ENCODE measurements at places on chromosomes 1 and 21. TPM values are rescaled to one million over a fixed set of nuclear protein-coding genes. Genes with fewer than 3 reads are reported as not detected.

VWA5B1 gene
- not detected for total RNA-seq

CLEC20A gene
- total RNA-seq: not detected

DNA sequence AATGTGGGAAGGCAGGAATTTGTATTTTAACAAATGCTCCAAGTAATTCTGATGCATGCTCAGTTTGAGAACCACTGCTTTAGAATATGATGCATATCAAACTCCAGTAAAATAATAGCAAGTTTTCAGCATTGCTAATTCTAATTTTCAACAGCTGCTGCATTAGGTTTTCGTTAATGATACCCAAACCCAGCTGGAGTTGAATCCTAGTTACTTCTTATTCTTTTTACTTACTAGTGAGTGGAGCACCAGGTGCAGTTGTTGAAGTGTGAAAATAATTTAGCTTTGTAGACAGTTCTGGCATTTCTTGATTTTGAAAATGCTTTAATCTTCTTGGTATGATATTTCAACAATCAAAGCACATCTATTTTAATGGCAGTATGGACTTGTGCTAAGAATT is 138.5 kb downstream of the HS2ST1 start:
- H3K27me3 ChIP-seq: no peaks in the 10 kb centered on the region
- H3K27ac ChIP-seq: no peak overlapping the region
- H3K4me3 ChIP-seq: no peak overlapping the region
- H3K4me1 ChIP-seq: peaks cover 20% of the 10 kb centered on the region

GRCh38 chr1:76940571-76941335 is 73.5 kb downstream of the ST6GALNAC5 start:
- no peak overlapping the region for H3K4me3 ChIP-seq
- H3K27ac ChIP-seq: no peak overlapping the region
- H3K4me1 ChIP-seq: no peaks in the 10 kb centered on the region
- no peaks in the 10 kb centered on the region for H3K36me3 ChIP-seq
- H3K27me3 ChIP-seq: peaks cover 11% of the 10 kb centered on the region

GRCh38 chr1:160705742-160706141 is 5.9 kb downstream of the CD48 start:
- H3K27me3 ChIP-seq: no peaks in the 10 kb centered on the region
- H3K4me1 ChIP-seq: peaks cover 56% of the 10 kb centered on the region

C1orf226 gene
- 0.16 TPM for total RNA-seq

IKBKE gene
- 17.2 TPM for total RNA-seq

LIX1L gene
- 49.4 TPM for total RNA-seq

GRCh38 chr1:67683766-67684525 is 1.1 kb upstream of the GADD45A start:
- peak overlapping the region; percentile 88 for H3K27ac ChIP-seq
- H3K27me3 ChIP-seq: no peaks in the 10 kb centered on the region
- peaks cover 48% of the 10 kb centered on the region for H3K4me1 ChIP-seq
- H3K36me3 ChIP-seq: peaks cover 23% of the 10 kb centered on the region

DNA sequence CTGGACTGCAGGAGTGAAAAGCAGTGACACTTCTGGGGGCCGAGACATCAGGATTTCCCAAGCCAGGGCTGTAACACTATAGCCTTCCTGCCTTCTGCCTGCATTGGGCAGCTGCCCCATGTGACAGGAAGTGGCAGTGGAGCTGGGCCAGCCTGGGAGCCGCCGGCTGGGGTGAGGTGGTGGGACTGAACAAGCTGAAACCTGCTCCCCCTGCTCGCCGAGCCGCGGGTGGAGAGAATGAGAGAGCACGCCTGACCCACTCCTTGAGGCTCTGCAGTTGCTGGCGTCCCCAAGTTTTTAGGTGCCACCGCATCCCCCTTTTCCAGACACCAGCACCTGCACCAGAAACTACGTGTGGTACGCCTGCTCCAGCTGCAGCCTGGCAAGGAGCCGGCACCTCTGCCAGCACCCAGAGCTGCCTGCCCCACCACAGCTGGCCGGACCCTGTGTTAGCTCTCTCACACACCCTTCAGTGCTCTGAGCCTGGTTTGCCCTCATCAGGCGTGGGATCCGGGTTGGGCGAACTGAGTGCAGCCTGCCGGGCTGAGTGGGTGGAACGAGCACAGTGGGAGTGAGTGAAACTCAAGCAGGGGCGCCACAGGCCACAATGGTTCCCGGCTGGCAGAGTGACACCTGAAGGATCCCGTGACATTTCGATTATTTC is 119.4 kb downstream of the AKT3 start:
- no peak for DNase-seq
- H3K27me3 ChIP-seq: no peaks in the 10 kb centered on the region
- no peak overlapping the region for H3K27ac ChIP-seq

DNA sequence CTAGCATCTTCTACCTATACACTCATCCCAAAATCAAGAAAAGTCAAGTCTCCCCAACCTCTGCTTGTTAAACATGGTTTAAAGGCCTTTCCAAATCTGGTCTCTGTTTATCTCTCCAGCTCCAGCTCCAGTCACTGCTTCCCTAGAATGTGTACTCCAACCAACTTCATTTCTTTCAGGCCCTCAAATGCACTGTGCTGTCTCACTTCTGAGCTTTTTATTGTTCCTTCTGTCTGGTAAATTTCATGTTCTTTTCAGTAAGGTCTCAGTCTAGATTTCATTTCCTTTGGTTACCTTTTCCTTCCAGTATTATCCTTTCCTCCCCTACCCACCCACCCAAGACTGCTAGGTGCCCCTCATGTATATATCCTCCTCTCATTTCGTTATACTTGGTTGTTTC is 3.7 kb downstream of the COL24A1 start:
- DNase-seq: no peak
- no peaks in the 10 kb centered on the region for H3K36me3 ChIP-seq
- no peak overlapping the region for H3K4me3 ChIP-seq
- no peak overlapping the region for H3K27ac ChIP-seq
- peaks cover 10% of the 10 kb centered on the region for H3K4me1 ChIP-seq
- peaks cover 37% of the 10 kb centered on the region for H3K27me3 ChIP-seq

RPE65 gene
- total RNA-seq: not detected

DNA sequence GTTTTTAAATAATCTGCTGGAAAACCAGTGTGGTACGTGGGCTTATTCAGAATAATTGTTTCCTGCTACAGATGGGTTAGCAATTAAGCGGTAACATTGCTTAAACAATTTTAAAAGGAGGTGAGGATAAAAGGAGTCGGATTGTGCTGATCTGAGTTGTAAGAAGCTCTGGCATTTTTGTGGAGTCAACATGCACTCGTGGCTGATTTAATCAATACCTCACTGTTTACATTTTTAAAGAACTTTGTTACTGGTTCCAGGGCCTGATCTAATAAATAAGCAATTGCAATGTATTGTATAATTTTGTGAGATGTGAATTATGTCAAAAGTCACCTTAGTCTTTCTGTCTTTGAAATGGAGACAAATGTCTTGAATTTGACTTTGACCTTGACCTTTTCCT is 474.0 kb downstream of the SETD4 start:
- no peaks in the 10 kb centered on the region for H3K36me3 ChIP-seq
- no peak overlapping the region for H3K4me3 ChIP-seq
- peaks cover 14% of the 10 kb centered on the region for H3K27me3 ChIP-seq
- peaks cover 15% of the 10 kb centered on the region for H3K4me1 ChIP-seq
- DNase-seq: no peak

AGT gene
- total RNA-seq: not detected

SZRD1 gene
- total RNA-seq: 184 TPM

GRCh38 chr21:45724345-45724961 is 80.9 kb downstream of the PCBP3 start:
- H3K4me3 ChIP-seq: no peak overlapping the region
- peaks cover 17% of the 10 kb centered on the region for H3K4me1 ChIP-seq
- no peak for DNase-seq
- peak overlapping the region; percentile 74 for H3K27ac ChIP-seq
- no peaks in the 10 kb centered on the region for H3K36me3 ChIP-seq

COL11A1 gene
- not detected for total RNA-seq

DNA sequence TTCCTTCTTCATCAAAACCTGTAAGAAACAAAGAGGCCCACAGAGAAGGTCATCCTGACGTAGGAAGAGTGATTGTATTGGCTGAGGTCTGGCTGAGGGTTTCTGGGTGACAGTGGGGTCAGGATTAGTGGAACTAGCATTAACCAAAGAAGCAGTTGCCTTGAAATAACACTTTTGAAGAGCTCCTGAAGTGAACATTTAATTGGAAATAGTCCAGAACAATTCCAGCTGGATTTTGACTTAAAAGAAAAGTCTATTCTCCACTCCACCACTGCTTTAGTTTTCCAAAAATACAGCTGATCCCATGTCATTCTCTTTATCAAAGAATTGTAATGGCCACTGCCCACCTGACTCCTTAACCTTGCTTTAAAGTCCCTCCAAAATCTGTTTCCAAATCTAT is 27.7 kb downstream of the CASQ2 start:
- no peaks in the 10 kb centered on the region for H3K4me1 ChIP-seq
- H3K27me3 ChIP-seq: peaks cover 9% of the 10 kb centered on the region
- DNase-seq: no peak
- H3K27ac ChIP-seq: no peak overlapping the region

DNA sequence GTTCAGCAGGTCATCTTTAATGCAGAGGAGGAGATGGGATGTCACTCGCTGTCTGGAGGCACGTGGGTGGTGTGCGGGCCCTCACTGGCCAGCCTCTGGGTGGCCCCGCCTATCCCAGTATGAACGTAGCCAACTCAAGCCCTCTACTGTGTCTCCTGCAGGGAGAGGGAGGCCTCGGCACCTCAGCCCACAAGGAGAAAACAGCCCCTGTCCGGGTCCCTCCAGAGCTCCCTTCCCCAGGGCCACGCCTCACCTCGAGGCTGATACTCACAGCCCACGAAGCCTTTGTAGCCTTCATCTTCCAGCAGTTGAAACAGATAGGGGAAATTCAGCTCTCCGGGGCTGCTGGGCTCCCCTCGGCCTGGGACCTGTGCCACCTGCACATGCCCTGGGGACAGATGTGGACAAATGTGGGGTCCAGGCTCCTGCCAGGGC is 2.6 kb downstream of the HYI start:
- peaks cover 17% of the 10 kb centered on the region for H3K4me1 ChIP-seq
- peaks cover 16% of the 10 kb centered on the region for H3K36me3 ChIP-seq
- H3K27ac ChIP-seq: no peak overlapping the region
- no peak for DNase-seq

- no peak overlapping the region for H3K27ac ChIP-seq
- DNase-seq: no peak
- peaks cover 12% of the 10 kb centered on the region for H3K4me1 ChIP-seq
- no peaks in the 10 kb centered on the region for H3K36me3 ChIP-seq
- no peaks in the 10 kb centered on the region for H3K27me3 ChIP-seq
- no peak overlapping the region for H3K4me3 ChIP-seq
Observed at GRCh38 chr1:214404571-214405213, 123.7 kb downstream of the SMYD2 start.

- no peaks in the 10 kb centered on the region for H3K36me3 ChIP-seq
- H3K27ac ChIP-seq: no peak overlapping the region
- H3K4me3 ChIP-seq: no peak overlapping the region
- DNase-seq: no peak
- H3K4me1 ChIP-seq: peaks cover 38% of the 10 kb centered on the region
Observed at GRCh38 chr21:35057428-35057827, 8.3 kb upstream of the RUNX1 start.

IGSF9 gene
- total RNA-seq: 0.07 TPM

- no peak overlapping the region for H3K27ac ChIP-seq
- no peak for DNase-seq
- H3K36me3 ChIP-seq: peaks cover 13% of the 10 kb centered on the region
- H3K4me3 ChIP-seq: no peak overlapping the region
- H3K27me3 ChIP-seq: no peaks in the 10 kb centered on the region
Observed at GRCh38 chr1:53337499-53337898, 9.6 kb upstream of the LRP8 start.

PDC gene
- not detected for total RNA-seq

DNA sequence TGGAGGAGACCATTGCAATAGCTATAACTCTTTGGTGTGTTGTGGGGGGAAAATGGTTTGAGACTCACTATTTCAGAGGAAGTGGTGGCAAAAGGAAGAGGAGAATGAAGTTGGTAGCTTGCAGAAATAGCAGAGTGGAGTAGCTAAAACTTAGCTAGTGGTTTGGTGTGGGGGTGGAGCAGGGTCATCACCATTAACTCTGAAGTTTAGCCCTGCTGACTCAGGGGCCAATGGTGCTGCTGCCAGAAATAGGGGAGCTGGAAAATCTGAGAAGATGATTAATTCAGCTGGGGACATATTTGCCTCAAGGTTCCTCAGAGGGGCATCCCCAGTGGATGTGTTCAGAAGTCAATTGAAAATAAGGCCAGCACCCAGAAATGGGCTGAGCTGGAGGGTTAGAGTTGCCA is 65.4 kb downstream of the RUNX1 start:
- H3K4me1 ChIP-seq: peaks cover 88% of the 10 kb centered on the region
- peak overlapping the region; percentile 98 for H3K27ac ChIP-seq
- H3K4me3 ChIP-seq: peak overlapping the region; percentile 54
- peak; percentile 83 for DNase-seq

- no peaks in the 10 kb centered on the region for H3K36me3 ChIP-seq
- DNase-seq: no peak
- peaks cover 9% of the 10 kb centered on the region for H3K27me3 ChIP-seq
- no peak overlapping the region for H3K27ac ChIP-seq
- no peak overlapping the region for H3K4me3 ChIP-seq
Observed at GRCh38 chr1:109479311-109479710, 4.4 kb upstream of the ATXN7L2 start.

- H3K4me3 ChIP-seq: no peak overlapping the region
- DNase-seq: no peak
- peaks cover 3% of the 10 kb centered on the region for H3K27me3 ChIP-seq
Observed at GRCh38 chr1:87392248-87393192, 63.8 kb downstream of the LMO4 start.
